Activated naive CD4-positive, alpha-beta T cell treated with anti-CD3 and anti-CD28 coated beads, Interleukin-2, amount 50 U/mL, for 16 hours (primary cell): ENCODE measurements at places on chromosomes 7 and 10.
A peak's percentile ranks its signal among the peaks of the same experiment; 100 is the strongest.

GRCh38 chr7:152865011-152865410 lies 105.5 kb downstream of the ACTR3B start:
- DNase-seq: no peak

GRCh38 chr7:6057316-6058129 lies 26.3 kb downstream of the ANKRD61 start:
- no peak for DNase-seq

GRCh38 chr10:124303662-124304418 lies 114.9 kb downstream of the OAT start:
- no peak for DNase-seq

DNA sequence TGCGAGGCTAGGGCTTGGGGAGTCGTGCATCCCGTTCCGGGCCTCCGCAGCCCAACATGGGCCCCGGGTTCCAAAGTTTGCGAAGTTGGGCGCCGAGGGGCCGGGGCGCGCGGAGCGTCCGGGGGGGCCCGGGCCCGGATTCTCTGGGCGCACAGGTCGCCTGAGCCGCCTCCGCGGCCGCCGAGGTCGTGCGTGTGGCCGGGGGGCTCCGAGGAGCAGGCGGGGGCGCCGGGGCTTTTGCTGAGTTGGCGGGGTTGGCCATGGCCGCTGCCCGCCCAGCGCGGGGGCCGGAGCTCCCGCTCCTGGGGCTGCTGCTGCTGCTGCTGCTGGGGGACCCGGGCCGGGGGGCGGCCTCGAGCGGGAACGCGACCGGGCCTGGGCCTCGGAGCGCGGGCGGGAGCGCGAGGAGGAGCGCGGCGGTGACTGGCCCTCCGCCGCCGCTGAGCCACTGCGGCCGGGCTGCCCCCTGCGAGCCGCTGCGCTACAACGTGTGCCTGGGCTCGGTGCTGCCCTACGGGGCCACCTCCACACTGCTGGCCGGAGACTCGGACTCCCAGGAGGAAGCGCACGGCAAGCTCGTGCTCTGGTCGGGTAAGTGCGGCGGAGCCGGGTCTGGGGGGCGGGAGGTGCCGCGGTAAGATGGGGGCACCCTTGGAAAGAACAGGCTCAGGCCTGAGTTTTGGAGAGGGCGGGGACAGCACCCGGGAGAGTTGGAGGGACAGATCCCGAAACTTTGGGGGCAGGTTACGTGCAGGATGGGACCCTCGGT lies 643 bp downstream of the SMO start:
- DNase-seq: no peak

DNA sequence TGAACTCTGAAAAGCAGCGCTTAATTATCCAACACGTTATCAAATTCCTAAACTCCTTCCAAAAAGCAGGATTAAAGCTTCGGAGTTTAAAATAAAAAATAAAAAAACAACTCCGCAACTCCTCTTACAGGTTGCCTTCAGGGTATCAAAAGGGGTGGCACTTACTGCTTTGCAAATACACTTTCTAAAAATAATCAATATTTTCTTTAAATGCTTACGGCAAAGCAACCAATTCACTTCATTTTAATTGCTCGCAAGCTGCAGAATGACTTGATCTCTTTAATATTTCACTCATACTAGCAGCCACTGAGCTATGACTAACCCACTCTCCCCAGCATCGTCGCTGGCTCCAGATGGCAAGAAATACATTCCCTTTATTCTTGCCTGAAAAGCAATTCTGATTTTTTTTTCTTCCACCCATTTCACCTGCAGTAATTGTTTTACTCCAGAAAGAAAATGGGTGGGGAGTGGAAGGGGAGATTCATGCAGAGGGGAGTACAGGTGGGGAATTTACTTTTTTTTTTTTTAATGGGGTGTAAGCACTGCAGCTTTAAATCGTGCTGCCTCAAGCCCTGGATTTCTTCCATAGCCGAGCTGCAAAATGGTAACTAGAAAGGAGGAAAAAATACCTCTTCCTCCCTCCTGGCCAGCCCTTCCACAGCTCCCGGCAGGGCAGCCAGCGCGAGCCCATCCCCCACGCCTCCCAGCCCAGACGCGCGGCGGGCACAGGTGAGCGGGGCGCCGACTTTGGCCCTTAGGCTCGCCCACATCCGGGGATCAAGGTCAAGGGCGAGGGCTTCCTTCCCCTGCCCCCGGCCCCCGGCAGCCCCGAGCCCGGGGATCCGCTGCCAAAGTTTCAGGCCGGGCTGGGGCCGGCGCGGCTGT lies 54.2 kb upstream of the FHIP2A start:
- peak; percentile 11 for DNase-seq

- DNase-seq: no peak
These were observed 9.3 kb upstream of the CLEC5A start for GRCh38 chr7:141956084-141956483.

DNA sequence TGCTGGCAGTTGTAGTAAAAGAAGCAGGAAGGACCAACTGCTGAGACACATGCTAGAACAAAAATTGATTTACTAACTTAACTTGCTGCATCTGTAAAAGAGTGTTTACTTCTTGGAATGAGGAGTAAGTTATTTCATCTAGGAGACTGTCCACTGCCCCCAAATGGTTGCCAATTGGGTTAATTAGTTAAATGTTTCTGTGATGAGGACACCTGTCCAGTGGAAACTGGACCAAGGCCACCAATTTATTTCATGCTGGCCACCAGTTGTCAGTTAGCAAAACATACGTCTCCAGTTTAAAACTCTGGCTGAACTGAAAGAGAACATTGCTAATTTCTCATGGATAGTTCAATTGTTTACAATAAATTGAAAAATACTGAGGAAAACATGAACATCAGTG lies 191.7 kb downstream of the PPP1R9A start:
- DNase-seq: no peak

DNA sequence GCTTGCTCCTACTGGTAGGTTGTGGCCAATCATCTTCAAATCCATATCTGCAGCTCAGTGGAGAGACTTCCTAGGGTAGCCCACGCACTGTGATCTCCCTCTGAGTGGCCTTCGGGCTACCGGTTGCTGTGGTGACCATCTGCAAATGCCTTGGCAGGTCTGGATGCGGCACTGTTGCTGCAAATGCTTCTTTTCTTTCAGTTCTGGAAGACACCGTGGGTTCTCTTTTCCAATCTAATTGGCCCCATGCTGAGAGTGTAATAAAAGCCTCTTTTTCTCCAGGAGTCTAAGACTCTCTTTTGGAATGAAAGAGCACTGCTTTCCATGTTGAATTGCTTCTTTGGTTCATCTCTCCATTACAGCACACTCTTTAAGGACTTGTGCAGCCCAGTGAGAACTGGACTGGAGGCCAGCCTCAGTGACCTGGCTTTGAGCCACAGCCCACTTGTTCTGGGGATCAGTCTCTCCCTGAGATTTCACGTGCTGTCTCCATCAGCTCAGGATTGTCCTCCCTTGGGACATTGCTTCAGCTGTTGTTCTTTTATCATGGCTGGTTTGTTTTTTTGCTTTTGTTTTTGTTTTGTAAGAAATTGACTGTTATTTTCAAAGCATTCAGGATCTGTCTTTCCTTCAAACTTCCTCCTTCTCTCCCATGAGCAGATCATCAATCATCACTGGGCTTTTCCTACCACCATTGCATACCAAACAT lies 286.6 kb downstream of the BMPER start:
- DNase-seq: no peak

DNA sequence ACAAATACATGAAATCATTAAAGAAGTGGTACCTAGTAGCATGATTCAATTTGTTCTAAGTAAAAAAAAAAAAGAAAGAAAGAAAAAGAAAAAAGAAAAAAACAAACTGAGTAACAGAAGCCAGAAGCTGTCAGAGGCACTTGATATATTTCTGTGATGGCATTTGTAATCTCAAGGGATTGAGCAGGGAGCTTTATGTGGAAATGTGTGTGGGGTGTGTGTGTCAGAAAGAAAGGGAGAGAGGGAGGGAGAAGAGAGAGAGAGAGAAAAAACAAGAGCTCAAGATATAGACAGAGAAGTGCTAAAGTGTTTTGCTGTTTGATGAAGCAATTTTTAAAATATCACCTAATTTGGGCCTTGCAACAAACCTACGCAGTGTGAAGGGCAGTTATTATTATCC lies 357.6 kb upstream of the PCDH15 start:
- DNase-seq: no peak

GRCh38 chr7:29806995-29807841 lies 910 bp downstream of the WIPF3 start:
- DNase-seq: no peak

- no peak for DNase-seq
These were observed 13.6 kb downstream of the GPRIN2 start for GRCh38 chr10:46542567-46543465.

DNA sequence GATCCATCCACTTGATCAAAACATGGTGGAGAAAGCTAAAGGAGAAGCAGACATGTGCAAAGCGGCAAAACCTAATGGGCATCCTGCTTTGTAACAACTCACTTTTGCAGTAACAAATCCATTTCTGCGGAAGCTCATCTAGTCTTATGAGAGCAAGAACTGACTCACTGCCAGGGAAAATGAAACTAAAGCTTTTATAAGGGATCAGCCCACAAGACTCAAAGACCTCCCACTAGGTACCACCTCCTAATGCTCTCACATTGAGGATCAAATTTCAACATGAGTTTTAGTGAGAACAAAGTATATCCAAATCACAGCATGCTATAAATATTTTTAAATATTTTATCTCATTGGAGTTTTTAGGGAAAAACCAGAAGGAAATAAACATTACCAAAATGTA lies 120.1 kb upstream of the GNAI1 start:
- no peak for DNase-seq

GRCh38 chr10:35208536-35208935 lies 81.9 kb downstream of the CREM start:
- no peak for DNase-seq
